ENCODE measurements at places on chromosomes 7 and 10.

- DNase-seq, result no peak
Measured at GRCh38 chr7:120794106-120794729, 63.7 kb downstream of the TSPAN12 start.

- DNase-seq, result no peak
Measured at GRCh38 chr7:116632384-116632783, 39.6 kb upstream of the MET start.

DNA sequence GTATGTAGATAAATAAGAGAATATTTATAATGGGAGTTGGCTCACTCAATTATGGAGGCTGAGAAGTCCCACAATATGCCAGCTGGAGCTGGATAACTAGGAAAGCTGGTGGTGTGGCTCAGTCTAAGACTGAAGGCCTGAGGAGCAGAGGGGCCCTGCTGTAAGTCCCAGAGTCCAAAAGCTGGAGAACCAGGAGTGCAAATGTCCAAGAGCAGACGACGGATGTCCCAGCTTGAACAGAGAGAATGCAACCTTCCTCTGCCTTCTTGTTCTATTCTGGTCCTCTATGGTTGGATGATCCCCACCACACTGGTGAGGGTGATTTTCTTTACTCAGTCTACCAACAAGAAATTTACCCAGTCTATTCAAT lies 13.2 kb downstream of the IL2RA start:
- no peak for DNase-seq

GRCh38 chr10:107653832-107654287 lies 489.4 kb upstream of the SORCS1 start:
- peak; percentile 33 for DNase-seq

- no peak for DNase-seq
Measured at GRCh38 chr10:4372601-4373000, 453.4 kb upstream of the AKR1E2 start.

GRCh38 chr7:44767134-44767911 lies 18.7 kb downstream of the ZMIZ2 start:
- DNase-seq, result no peak

DNA sequence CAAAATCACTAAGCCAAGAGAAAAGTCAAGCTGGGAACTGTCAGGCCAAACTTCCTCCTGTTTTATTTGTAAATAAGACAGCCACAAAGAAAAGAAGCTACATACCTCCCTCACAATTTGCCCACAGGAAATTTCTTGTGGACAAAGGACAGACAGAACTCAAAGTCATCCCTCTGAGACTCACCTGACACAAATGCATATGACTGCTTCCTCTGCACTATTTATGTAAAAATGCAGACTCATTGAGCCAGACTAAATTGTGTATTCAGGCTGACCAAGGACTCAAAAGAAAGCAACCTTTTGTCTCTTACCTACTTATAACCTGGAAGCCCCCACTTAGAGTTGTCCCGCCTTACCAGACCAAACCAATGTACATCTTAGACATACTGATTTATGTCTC lies 11.8 kb downstream of the TOMM7 start:
- DNase-seq, result no peak

- DNase-seq, result no peak
Measured at GRCh38 chr7:131665021-131665420, 108.6 kb upstream of the PODXL start.

DNA sequence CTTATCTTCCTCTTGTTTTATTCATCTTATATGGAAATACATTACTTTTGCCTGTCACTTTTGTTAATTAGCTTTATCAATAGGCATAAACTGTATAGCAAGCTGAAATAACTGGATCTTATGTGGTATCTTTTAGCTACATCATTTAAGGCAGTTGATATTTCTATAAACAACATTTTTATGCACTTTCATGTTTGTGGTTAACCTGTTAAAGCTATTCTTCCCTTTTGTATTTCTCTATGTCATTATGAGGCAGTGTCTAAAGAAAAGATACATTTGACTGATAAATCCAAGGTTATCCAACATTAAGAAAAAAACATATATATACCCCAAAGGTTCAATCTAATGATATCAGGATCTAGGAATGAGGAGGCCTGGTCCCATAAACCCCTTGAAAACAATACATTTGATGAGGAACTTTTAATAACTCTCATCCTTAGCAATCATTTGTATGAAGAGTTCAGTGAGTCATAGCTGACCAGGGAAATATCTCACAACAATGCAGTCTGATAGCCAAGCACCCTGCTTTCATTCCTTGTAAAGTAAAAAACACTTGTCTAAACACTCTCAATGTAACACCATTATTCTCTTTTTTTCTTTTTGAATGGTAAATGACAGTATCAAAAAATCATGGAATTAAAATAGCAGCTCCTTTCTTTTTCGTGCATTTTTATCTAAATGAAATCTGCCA lies 300.9 kb downstream of the NEBL start:
- DNase-seq, result no peak

DNA sequence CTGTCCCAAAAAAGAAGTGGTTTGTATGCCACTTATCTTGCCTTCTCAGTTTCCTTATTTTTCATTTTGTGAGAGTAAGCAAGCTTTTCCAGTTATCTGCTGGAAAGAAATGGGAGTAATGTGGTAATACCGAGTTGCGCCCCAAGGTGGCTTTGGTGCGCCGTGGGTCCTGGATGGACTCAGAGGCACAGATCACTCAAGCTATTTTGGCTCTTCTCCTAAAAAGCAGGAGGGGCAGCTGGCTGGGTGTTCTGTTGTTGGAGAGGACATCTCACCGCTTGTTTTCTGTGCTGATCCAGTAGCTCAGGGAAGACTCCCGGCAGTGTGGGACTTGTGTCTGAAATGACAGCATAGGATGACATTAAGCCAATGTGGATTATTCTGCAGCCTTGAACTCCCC lies 16.4 kb downstream of the PRKRIP1 start:
- DNase-seq, result no peak

DNA sequence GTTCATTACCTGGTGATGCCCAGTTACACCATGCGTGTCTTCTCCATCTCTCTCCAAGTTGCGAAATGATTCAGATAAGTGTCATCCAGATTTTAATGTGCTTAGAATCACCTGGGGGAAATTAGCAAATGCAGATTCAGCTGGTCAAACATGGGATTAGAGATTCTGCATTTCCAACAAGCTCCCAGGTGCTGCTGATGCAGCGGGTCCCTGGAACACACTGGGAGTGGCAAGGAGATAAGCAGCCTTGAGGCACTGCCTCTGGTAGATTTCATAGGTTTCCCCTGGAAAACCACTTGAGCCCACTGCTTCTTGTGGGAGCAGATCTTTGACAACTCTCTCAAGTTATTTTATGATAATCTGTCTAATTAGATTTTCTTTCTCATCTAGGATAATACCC lies 196.0 kb upstream of the C7orf33 start:
- DNase-seq, result no peak
